Panc1 (cell line): ENCODE measurements at places on chromosomes 4 and X.

GRCh38 chr4:169385376-169385775 lies 114.6 kb upstream of the SH3RF1 start:
- DNase-seq, result no peak

DNA sequence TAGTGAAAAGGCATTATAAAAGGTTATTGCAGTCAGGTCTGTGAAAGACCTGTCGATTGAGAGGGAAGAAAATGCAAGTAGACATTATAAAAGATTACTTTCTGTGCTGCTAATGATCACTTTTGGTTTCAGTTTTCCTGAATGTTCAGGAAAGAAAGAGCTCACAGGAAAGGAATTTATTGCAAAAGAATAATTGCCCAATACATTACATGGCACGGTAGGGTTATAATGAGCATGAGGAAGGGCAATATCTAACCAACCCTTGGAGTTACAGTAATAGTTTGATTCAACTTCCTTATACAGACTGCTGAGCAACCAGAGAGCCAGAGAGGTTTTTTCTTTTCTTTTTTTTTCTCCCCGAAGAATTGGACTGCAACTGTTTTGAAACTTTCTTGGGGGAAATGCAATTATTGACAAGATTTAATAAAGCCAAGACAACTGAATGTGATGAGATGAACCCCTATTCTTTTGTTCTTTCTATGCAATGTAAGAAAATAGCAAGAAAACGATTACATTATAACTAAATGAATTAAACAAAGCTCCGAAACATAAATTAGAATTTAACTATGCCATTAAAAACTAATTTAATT lies 247.0 kb downstream of the C4orf33 start:
- DNase-seq, result no peak

DNA sequence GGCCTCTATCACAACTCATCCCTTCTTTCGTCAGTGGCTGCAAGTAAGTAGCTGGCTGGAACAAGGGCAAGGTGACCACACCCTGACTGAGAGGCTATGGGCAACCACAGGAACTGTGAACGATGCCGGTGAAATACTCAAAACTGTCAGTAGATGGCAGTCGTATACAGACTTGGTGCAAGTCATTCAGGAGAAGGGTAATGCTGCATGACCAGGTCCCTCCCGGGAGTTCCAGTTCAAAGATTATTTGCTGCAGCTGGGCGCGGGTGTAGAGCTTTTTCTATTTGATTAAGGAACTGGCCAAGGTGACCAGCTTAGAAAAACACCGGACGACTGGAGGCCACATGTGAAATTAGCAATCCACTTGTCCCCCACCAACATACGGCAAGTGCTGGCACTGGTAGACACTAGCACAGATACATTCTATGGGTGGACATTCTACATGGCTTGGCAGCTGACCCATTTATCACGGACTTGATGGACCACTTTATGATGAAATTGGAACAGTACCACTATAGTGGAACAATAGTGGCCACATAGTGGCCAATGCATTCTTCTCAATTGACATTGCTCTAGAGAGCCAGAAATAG lies 726.6 kb downstream of the TRAM1L1 start:
- peak; percentile 45 for DNase-seq

DNA sequence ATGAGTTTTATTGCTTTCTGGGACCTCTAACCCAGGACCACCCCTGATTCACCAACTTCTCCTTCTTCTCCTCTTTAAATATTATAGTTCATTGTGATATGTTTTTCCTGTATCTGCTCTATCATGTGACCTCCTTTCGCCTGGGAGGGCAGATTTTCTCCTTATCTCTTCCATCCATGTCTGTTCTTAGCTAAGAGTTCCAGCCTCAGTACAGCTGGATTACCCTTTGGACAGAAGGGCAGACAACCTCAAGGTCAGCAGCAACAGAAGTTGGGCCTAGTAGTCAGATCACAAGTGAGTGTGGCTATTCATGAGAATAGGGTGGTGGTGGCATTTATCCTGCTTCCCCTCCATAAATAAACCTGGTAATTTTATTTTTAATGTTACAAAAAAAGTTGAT lies 5.7 kb upstream of the XK start:
- DNase-seq, result no peak

GRCh38 chr4:147174591-147174990 lies 228.9 kb upstream of the TTC29 start:
- no peak for DNase-seq

- DNase-seq, result no peak
These were observed 724.0 kb downstream of the ADGRL3 start for GRCh38 chr4:61924131-61924530.

DNA sequence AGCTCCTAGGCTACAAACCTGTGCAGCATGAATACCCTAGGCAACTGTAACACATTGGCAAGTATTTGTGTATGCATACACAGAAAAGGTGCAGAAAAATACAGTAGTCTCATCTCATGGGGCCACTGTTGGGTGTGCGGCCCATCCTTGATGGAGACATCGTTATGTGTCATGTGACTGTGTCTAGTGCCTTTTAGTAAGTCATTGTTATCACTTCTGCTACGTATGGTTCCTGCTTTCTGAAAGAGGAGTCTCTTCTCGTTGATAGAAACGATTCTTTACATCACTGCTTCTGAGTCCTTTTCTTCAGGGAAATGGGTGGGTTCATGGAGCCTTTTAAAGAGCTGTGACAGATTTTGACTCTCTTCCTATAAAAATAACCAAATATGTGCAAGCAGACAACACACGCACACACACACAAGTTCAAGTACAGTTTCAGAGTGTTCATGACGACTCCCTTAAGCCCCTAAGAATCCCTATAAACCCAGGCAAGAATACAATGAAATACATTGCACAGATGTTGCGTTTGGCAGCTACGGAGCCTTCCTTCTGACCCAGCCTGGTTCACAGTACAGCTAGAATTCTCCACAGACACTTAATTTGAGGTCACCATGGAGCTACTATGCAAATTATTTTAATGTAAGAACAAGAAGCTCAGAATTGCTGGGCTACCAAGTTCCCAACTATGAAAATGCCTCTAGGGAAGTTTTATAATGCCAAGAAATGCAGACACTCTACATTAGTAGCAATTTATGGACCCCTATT lies 10.2 kb upstream of the STK32B start:
- no peak for DNase-seq

- no peak for DNase-seq
These were observed 540.5 kb upstream of the BOD1L1 start for GRCh38 chr4:14167876-14168510.

- DNase-seq, result no peak
These were observed 388.7 kb downstream of the FAT4 start for GRCh38 chr4:125703443-125703842.

- no peak for DNase-seq
These were observed 35.4 kb upstream of the HPGDS start for GRCh38 chr4:94378047-94378446.

- DNase-seq, result no peak
These were observed 69.8 kb upstream of the BMP2K start for GRCh38 chr4:78706302-78706701.

- DNase-seq, result no peak
These were observed 255 bp upstream of the CNOT6L start for GRCh38 chr4:77819404-77819842.

- no peak for DNase-seq
These were observed 184.2 kb upstream of the GPRIN3 start for GRCh38 chr4:89491761-89492160.
